ENCODE measurements at places on chromosomes 3 and 15. TPM values are rescaled to one million over a fixed set of nuclear protein-coding genes. Genes with fewer than 3 reads are reported as not detected.
A peak's percentile ranks its signal among the peaks of the same experiment; 100 is the strongest.

The BCL2A1 gene
- not detected for total RNA-seq

- DNase-seq = no peak
Observed at GRCh38 chr3:37861620-37862041, at the start of gene CTDSPL. CTDSPL (plus strand) TSS chr3:37861880; CDS start chr3:37862200, 320 bp downstream.

GRCh38 chr15:69583626-69584025 is 131.0 kb downstream of the RPLP1 start:
- DNase-seq = no peak

- DNase-seq = no peak
Observed at GRCh38 chr3:183799461-183799860, 25.9 kb downstream of the MAP6D1 start.

The PAQR9 gene
- total RNA-seq = not detected

- DNase-seq = no peak
Observed at GRCh38 chr3:84738086-84738485, 220.7 kb upstream of the CADM2 start.

DNA sequence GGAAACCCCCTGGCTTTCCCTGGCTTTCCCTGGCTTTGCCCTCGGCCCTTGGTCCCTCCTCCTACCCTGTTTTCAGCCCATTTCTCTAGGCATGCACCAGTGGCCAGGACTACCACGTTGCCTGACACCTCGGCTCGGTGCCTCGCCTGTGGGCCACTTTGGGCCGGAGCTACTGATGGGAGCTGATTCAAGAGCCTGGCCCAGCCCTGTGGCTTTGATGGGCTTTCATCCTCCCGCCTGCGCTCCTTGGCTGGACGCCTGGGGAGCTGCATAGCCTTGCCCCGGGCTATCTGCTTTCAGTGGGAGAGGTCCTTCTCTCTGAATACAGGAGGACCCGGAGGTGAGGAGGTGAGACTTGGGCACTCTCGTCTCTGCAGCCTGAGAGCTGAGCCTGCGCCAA is 192.7 kb upstream of the HES1 start:
- no peak for DNase-seq

DNA sequence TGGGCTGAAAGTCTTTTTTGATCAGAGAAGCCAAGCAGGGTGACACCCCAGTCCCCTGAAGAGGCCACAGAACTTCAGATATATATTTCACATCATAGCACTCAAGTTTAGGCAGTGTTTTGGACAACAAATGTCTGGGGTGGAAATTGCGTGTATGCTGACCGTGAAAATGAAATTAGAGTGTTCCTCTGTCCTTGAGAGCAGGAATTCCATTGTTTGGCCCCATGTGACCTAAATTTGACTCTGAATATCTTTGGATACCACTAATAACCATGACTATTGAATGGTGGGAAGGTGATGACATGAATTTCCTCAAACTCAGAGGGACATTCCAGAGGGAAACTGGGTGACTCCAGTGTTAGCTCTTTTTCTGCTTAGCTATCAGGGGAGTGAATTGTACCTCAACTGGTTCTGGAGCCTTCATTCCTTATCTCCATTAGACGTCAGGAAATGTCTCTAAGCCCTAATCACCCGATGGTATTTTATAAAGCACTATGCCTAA is 263.5 kb upstream of the RASGRP1 start:
- DNase-seq = peak; percentile 90

- DNase-seq = peak; percentile 55
Observed at GRCh38 chr3:183826448-183827250, 1.3 kb upstream of the MAP6D1 start.

- DNase-seq = no peak
Observed at GRCh38 chr3:107206141-107206540, 171.1 kb upstream of the CCDC54 start.

The LINGO1 gene
- not detected for total RNA-seq

- no peak for DNase-seq
Observed at GRCh38 chr3:136187868-136188267, 8.3 kb downstream of the MSL2 start.

The NR2F2 gene
- total RNA-seq = 109 TPM

GRCh38 chr3:57743496-57743895 is 12.6 kb upstream of the SLMAP start:
- DNase-seq = no peak
